Caudate nucleus (tissue), 63 donors: ENCODE measurements at places on chromosomes 4 and X.

DNA sequence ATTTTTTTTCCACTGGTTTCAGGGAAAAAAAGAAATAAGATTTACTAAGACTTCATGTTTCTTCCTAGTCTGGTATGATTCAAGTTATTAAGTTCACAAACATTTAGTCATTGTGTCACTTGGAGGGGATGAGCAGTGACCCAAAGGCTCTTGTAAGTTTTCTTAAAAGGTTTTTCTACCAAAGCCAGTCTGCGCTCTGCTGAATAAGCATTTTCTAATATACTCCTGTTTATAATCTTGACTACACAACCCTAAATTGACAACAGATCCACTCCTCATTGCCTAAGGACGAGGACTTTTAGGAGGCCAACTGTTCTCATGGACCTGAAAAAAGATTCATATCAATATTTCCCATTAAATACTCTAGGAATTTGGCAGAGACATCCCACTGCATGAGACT is 161.1 kb upstream of the TLL1 start:
- DNase-seq, result no peak

GRCh38 chr4:133156556-133156955 is 7.5 kb downstream of the PCDH10 start:
- no peak for DNase-seq

DNA sequence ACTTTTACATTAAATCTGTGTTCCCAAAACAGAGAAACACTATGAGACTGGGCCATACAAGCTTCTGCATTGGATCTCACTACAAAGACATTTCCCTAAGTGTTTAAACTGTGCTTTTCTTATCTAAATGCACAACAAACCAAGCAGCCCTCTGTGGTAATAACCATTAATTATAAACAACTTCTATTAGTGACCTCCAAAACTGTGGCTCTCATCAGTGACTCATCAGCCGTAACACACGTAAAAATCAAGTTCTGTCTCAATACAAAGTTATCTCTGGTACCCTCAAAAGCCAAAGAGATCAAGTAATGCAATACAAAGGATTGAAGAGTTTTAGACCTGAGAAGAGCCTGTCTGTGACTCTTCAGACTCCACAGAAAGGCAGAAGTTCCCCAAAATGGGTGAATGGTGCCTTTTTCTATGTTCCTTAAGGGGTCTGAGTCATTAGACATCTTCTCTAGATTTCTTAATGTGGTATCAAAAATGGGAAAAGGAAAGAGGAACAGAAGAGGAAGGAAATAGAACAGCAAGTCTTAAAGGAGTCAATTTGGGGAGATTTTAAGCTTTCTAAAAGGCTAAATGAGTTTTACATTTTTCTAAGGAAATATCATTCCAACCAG is 189.8 kb upstream of the PPP1R2C start:
- DNase-seq, result no peak

DNA sequence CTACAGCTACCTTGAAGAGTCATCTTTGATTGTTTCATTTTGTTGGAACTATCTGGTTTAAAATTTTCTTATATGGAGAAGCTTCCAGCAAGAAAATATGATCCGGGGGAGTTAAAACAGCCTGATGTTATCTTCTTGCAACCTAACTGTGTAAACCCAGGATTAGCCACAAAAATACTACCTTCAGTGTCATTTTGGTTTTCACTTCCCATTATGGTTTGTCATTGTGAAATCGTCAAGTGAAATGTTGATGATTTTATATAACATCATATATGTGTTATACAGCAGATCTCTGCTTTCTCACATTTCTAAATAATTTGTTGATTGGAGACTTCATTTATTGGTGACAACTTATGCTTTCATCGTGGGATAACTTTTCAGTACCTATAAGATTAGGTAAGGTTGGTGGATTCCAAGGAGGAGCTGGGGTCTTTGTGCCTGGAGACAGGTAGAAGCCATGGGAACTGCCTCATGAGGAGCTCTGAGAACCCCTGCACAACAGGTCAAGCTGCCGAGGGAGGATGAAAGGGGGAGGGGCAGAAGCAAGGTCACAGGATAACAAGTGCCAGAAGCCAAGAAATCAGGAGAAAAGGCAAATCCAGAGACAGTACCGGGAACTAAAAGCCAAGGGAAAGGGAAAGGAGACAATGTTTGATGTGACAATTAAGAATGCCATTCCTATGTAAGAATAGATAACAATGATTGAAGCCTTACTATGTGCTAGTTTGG is 7.2 kb downstream of the ARHGAP24 start:
- DNase-seq, result no peak

GRCh38 chrX:101229170-101229569 is 9.6 kb downstream of the DRP2 start:
- no peak for DNase-seq
